ENCODE measurements at places on chromosomes 2 and 18.

DNA sequence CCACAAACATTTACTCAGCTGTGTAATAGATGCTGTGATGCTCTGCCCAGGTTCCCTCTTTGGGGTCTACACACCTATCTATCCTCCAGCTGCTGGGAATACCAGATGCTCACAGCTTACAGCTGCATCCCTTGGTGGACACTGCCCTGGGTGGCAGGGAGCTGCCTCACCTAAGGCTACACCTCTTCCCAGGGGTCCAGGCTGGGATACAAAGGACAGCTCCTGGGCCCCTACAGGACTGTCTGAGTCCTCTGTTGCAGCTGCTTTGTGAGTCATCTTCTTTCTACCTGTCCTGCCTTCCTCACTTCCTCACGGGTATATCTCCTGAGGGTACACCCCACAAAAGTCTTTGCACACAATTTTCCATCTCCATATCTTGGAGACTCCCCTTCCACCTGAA, 27.6 kb downstream of the THNSL2 start:
- DNase-seq: no peak

DNA sequence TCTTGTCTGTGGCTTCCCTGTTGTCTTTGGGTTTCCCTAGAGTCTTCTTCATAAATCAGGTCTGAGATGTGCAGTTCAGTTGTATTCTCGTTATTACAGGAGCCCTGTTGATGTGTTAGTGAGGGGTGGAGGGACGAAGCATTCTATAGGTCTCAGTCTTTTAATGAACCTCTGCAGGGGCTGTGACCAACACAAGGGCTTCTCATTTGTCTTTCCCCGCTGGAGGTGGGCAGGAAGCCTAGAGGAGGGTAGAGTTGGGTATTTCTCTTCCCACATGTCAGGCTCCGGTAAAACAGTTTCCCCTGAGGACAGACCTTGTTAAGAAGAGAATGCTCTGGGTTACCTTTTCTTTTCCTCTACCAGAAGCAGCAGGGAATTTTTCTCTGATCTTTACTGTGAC, 31.2 kb downstream of the PROC start:
- DNase-seq: no peak

- no peak for DNase-seq
Measured at GRCh38 chr2:12896318-12896982, 179.7 kb downstream of the TRIB2 start.

DNA sequence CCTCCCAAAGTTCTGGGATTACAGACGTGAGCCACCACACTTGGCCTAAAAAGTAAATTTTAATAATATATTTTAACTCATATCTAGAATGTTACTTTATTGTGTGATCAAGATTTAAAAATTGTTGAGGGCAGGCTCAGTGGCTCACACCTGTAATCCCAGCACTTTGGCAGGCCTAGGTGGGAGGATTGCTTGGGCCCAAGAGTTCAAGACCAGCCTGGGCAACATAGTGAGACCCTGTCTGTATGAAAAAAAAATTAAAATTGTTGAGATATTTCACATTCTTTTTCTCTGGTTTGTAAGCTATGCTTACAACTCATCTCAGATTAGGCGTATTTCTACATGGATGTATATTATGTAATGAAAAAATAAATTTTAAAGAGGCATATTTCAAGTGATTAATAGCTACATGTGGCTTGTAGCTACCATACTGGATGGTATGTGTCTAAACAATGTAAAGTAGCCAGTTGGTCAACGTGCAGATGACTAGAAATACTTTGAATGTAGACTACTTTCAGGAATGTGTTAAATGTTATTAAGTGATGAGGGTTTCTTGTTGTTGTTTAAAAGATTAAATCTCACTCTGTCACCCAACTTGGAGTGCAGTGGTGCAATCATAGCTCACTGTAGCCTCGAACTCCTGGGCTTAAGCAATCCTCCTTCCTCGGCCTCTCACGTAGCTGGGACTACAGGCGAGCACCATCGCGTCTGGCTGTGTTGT, 5.9 kb downstream of the RAB10 start:
- no peak for DNase-seq

- no peak for DNase-seq
Measured at GRCh38 chr18:10086458-10087210, 172.8 kb downstream of the VAPA start.

DNA sequence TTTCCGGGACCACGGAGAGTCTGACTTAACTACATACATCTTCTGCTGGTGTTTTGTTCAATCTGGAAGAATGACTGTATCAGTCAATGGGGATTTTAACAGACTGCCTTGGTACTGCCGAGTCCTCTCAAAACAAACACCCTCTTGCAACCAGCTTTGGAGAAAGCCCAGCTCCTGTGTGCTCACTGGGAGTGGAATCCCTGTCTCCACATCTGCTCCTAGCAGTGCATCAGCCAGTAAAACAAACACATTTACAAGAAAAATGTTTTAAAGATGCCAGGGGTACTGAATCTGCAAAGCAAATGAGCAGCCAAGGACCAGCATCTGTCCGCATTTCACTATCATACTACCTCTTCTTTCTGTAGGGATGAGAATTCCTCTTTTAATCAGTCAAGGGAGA, 23.1 kb downstream of the ICOS start:
- DNase-seq: no peak

DNA sequence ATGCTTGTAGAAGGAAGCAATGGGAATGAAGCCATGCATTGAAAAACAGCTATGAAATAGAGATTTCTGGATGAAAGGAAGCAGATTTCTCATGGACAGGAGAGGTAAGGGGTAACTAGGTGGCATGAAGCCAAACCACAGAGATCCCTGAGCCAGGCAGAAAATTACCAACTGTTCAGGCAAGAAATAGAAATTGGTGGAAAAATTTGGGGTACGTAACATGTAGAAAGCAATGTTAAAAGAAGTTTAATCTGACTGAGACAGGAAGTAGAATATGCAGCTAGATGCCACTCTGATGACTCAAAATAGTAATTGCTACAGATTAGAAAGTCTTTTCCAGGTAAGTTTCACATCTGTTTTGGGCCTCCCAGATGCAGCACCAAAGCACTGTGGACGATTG, 928.5 kb upstream of the CELF4 start:
- DNase-seq: no peak

GRCh38 chr2:216873573-216873972, 13.7 kb upstream of the TNP1 start:
- DNase-seq: no peak

DNA sequence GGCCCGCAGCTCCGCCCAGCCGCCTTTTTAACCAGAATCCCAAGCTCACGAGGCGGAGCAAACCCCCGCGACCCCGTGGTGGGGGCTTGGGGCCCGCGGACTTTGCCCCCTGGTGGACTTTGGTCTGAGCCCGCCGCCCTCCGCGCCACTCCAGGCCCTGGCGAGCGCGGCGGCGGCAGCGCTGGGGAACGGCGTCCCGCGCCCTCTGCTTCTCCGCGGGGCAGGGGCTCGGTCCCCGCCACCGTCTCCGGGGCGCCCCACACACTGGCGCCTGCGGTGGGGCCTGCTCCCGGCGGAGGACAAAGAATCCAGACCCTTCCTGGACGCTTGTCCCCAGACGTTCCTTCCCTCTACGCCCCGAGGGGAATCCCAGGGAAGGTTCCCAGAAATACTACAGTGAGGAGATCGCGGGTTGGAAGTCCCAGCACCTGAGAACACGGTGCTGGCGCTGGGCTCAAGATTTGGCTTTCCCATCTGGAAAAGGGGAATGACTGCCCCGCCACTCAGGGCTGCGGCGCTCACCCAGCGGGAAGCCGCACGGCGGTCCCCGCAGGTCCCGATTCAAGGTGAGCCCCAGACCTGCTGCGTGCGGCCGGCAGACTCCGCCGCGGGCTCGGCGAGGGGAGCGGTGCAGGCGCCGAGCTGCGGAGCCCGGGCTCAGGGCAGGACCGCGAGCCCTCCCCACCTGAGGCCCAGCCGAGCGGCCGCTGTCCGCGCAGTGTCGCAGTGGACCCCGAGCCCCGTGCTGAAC, at the start of gene HAAO:
Gene HAAO, minus strand, starts transcription at position 1 of the 751 bp plus-strand sequence. CDS start 47 bp downstream, outside the sequence.
- no peak for DNase-seq
